ENCODE measurements at places on chromosomes 1 and 21. TPM values are rescaled to one million over a fixed set of nuclear protein-coding genes. Genes with fewer than 3 reads are reported as not detected.
A peak's percentile ranks its signal among the peaks of the same experiment; 100 is the strongest.

- no peak for DNase-seq
These were observed 33.4 kb upstream of the SMYD2 start for GRCh38 chr1:214247501-214248041.

DNA sequence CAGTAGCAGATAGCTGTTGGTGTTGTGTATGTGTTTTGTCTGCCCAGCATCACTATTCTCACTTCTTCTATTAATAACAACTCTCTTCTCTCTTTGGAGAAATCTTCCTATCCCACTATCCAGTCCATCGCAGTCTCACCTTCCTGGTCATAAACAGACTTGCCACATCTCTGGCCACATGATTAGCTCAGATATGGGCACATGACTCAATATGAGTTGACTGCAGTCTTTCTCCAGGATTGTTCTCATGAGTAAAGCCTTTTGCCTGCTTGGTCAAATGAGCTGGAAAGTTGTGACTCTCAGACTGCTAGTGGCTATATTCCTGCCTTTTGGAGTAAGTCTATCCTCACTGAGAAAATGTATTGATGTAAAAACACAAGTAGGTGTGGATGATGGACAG, 32.9 kb upstream of the TADA1 start:
- DNase-seq, result no peak

Gene KCNJ9
- not detected for total RNA-seq

GRCh38 chr1:76503736-76504135, 363.5 kb upstream of the ST6GALNAC5 start:
- DNase-seq, result no peak

DNA sequence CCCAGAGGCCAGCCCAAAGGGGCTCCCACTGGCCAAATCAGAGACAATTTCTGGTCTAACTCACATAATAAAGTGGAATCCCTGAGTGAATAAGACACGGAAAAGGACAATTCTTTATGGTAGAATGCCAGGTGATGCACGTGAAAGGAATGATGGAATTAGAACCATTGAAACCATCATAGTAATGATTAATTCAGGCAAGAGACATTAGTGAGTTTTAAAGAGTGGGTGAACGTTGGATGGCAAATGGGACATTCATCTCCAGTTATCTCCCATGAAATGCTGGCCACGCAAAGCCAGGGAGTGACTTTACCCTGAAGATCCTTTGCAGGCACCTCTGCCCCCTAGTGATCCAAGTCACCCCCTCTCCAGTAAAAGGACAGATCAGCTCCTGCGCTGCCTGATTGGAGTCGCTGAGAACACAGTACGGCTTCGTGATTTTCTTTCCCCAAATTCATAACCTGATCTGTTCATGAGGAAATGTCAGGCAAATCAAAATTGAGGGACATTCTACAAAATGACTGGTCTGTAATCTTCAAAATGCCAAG, 87.5 kb downstream of the AJAP1 start:
- no peak for DNase-seq

Gene CAPN8
- 40.3 TPM for total RNA-seq

Gene CYP4A22
- total RNA-seq, result 0.54 TPM

GRCh38 chr1:86356247-86356646, 39.9 kb downstream of the ODF2L start:
- peak; percentile 19 for DNase-seq

GRCh38 chr1:172352435-172352834, 68.0 kb upstream of the C1orf105 start:
- no peak for DNase-seq

DNA sequence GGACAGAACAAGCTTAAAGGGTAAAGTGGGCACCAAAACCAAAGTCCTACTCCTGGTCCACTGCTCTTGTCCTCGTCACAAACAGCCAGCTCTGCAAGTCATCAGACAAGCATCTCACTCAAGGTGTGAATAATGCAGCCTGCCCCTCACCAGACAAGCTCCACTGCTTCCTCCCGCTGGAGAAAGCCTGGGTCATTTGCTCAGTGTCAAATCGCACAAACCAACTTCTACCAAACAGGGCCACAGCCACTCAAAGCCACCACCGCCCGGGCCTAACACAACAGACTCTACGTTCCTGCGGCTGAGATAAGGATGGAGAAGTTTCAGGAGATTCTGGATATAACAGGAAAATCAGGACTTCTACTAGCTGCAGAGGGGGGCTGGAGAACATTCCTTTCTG, 3.3 kb downstream of the SSBP3 start:
- DNase-seq, result no peak

DNA sequence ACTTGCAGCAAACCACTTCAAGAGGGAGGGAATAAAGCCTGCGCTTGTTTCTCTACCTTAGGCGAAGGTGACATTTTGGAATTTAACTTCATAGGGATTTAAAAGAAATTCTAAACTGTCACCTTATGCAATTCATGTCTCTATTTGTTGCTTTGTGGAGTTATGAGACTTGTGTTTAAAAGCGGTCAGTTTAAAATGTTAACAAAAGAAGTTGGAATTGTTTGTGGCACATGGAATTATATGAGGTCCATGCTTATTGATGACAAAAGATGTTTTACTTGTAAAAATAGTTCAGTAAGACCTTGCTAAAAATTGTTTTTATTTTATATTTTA, 15.8 kb downstream of the NR5A2 start:
- no peak for DNase-seq

Gene DDR2
- total RNA-seq, result 17.0 TPM

Gene RASAL2
- total RNA-seq, result 24.7 TPM

DNA sequence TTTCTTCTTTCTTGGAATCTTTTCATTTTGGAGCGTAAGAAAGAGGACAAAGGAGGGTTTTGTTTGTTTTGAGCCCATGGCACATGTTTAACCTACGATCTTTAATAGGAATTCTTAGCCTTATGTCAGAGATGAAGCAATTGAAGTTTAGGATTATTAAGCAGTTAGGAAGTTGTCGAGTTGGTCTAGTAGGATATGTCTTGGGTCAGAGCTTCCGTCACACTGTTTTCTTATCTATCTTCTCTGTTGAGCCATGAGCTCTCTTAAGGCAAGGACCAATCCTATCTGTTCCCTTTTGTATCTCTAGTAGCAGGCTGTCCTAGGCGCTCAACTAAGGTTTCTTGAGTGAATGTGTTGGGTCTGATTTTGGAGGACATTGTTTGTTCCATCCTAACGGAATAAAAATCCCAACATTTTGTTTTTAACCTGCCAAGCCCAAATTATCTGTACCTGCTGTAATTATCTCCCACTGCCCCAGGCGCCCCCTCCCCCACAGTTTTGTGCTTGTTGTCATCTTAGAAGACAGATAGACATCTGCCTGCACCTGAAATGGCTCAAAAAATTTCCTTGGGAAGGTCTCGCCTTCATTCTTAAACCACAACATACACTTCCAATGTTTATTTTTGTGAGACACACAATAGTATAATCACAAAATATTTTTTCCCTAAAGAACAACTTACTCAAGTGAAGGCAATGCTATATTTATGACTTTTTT, 95.3 kb upstream of the GADD45A start:
- no peak for DNase-seq

Gene CD164L2
- total RNA-seq, result 6.4 TPM

DNA sequence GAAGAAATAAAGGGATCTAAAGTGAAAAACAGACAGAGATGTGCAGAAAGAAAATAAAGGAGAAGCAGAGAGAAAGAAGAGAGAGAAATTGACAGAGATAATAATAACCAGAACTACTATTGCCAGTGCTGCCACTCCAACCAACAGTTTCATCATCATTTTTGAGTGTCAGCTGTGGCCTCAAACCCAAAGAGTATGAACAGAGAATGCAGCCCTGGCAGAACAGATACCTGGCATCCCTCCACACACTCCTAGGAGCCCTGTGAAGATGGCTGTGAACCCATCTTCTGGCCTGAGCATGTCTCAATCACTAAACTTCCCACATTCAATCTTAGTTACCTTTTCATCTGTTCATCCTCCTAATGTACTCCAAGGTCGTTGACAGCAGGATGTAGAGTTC, 385.8 kb upstream of the NFIA start:
- no peak for DNase-seq

DNA sequence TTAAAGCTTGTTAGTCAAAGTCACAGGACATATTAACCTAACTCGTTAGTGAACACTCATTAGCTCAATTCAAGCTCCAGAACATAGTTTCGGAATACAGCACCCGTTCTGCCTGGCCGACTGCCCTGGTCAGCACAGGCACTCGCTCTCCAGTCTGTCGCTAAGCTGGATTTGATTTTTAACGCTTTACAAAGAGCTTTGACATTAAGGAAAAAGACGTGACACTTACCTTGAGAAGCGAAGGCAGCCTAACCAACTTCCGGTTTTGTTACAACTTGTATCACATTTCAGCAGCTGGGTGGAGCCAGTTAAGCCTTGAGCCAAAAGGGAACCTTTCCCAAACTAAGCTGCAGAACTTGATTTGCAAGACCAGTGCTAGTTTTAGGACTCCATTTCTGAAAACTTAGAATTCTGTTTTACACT, at the start of gene FRRS1:
Gene FRRS1 (minus strand): TSS at position 258 of the 423 bp plus-strand sequence. CDS start 17,867 bp downstream, outside the sequence.
- peak; percentile 38 for DNase-seq

Gene DENND4B
- total RNA-seq, result 52.0 TPM

- no peak for DNase-seq
These were observed 173.3 kb downstream of the FASLG start for GRCh38 chr1:172832006-172832725.

DNA sequence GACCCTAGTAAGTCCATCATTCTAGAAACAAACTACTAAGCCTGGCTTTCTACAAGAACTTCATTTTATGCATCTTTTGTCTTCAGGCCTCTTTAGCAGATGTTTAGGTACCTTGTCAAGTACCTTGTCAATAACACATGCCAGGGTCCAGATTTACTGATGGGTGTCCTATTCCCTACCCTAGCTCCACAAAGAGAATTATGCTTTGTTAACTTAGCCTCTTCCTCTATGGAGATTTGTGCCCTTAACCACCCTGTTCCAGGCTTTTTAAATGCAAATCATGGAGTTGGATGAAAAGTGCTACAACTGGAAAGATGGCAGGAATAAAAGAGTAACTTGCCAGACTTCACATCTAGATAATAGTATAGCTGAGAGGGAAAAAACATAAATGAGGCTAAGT, 42.7 kb downstream of the SPATA46 start:
- no peak for DNase-seq

- DNase-seq, result no peak
These were observed 11.9 kb downstream of the ATP13A2 start for GRCh38 chr1:16999863-17000262.

DNA sequence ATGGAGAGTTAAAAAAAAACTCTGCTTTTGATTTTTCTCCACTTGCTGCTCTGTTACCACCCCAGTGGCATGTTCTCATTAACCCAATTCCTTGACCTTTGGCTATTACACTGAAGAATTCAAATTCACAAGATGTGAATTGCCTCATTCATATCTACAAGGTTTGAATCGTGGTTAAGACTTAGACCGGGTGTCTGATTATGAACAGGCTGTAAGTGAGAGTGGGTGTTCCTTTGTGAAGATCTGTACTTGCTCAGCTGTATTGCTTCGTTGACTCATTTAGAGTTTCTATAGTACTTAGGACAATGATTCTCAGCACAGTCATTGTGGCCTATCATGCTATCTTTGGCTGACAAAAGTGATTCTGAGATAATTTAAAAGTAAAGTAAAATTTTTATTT, 36.4 kb downstream of the DNM3 start:
- no peak for DNase-seq

All from upper lobe of left lung (tissue), 6 donors.